RWPE1 (cell line): ENCODE measurements at places on chromosomes 3 and 15.

DNA sequence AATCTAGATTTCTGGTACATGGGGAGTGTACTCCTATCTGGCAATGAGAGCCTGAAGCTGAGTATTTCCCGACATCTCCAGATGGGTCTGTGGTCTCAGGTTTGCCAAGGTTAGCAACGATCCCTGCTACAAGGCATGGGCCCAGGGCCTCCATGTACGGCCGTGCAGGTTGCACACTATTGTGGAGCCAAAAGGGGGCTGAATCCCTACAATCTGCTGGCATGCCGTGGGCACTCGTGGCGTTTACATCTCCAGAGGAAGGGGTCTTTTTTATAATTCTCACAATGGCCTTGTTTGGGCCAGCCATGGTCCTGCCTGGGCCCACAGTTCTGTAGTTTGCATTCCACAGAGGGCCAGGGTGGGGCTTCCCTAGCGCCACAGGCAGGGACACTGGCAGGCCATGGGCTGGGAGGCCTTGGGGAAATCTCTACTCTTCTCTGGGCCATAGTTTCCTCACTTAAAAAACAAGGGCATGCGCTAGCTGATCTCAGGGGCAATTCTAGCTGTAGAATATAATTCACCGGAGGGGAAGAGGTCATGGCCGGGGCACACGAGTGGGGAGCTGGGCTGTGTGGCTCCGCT is 68.9 kb upstream of the TLE3 start:
- no peak for DNase-seq

DNA sequence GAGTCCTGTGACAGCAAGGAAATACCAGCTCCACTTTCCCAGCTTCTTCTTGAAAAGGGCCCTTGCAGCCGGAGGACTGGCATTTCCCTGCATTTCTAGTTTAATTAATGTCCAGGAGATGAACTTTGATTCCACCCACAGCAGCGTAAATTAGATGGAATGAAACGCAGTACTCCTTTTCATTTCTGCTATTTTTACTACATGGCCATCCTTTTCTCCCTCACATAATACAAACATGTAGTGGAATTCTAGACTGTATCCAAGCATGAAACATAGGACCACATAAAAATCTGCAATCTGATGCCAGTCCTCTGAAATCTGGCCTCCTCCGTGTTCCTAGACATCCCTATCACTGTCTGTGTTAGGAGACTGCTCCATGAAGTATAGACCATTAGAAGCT is 403.2 kb downstream of the NR2F2 start:
- DNase-seq: no peak

DNA sequence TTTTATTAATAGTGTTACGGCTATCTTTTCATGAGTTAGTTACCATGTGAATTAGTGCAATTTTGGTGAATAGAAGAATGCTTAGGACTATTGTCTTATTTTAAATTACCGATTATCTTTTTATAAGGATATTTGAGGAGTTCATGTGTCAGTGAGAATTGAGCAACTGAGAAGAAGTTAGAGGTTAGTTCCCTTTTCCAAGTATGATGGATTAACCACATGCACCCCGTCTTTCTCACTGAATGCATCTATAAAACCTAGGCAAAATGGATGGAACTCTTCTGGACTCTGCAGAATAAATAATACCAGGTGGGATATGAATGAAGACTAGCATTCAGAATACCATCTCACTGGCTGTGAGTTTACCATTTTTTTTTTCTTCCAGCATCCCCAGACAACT is 74.3 kb downstream of the TCF12 start:
- no peak for DNase-seq

DNA sequence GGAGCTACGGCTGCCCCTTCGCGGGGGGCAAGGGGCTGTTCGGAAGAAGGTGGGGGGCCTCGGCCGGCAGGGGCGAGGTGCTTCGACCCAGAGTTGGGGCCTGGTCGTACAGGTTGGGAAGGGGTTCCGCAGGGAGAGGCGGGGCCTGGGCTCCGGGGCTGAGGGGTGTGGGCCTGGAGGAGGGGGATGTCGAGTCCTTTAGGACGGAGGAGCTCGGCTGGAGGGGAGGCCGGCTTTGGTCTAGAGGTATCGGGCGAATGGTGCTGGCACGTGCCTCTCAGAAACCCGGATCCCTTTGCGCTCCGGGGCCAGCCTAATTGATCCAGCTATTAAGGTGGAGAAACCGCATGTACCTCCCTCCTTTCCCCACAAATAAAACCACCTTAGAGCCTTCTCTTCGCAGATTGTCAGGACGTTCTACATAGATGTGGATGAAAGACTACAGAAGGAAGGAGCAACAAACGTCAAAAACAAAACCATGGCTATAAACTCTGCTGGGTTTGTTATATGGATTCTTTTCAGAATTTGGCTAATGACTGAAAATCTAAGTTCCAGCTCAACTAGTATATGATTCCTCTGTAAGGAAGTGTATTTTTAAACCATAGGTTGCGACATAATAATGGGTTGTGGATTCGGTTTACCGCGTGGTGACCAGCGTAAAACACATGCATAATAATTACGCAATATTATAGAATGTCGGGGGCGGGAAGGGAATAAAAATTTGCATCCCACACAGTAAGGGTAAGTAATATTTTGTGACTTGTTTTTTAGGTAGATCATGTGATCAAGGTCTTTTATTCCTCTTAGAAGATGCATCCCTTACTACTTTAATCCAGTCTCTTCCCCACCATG is 644 bp upstream of the NGLY1 start:
- peak; percentile 18 for DNase-seq

GRCh38 chr3:153379516-153379915 is 217.5 kb downstream of the RAP2B start:
- DNase-seq: no peak

GRCh38 chr3:48428572-48429316 is 1.1 kb downstream of the PLXNB1 start:
- no peak for DNase-seq

- no peak for DNase-seq
Measured at GRCh38 chr3:14577897-14578296, 37.8 kb upstream of the GRIP2 start.

DNA sequence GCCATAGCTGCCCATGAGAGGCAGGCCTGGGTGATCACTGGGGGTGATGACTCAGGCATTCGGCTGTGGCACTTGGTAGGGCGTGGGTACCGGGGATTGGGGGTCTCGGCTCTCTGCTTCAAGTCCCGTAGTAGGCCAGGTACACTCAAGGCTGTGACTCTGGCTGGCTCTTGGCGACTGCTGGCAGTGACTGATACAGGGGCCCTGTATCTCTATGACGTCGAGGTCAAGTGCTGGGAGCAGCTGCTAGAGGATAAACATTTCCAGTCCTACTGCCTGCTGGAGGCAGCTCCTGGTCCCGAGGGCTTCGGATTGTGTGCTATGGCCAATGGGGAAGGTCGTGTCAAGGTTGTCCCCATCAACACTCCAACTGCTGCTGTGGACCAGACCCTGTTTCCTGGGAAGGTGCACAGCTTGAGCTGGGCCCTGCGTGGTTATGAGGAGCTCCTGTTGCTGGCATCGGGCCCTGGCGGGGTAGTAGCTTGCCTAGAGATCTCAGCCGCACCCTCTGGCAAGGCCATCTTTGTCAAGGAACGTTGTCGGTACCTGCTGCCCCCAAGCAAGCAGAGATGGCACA is 5.3 kb downstream of the WDR6 start:
- no peak for DNase-seq

- peak; percentile 83 for DNase-seq
Measured at GRCh38 chr3:4986782-4987537, 7.7 kb downstream of the BHLHE40 start.

DNA sequence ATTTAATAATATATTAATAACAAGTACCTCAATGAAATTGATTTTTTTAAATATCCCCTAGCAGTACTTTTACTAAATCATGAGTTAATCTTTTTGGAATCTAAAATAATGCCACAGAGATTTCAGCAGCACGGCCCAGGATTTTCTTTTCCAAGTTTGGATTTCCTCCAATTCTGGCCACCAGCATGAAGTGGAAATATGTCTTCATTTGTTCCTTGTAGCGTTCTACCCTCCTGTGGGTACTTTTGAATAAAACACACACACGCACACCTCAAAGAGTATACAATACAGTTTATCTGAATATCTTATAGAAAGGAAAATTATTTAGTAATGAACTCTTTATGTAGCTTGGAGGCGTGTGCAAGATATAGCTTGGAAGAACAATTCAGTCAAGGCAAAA is 125.1 kb upstream of the STT3B start:
- no peak for DNase-seq

DNA sequence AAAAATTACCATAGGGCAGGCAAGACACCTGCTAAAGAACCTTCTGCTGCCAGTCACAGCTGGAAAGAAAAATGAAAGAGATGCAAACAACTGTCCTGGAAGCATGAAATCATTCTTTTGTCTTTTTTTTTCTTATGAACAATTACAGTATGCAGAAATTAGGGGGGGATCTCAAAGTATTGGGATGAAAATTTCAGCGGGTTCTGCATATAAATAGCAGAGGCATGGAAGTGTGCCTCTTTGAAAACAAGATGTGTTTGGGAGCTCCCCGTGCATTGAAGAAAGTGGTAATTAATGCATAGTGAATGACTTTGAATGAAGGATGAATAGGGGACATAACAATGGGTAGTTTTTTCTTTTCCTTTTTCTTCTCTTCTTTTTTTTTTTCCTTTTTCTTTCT is 431.2 kb downstream of the SOX2 start:
- no peak for DNase-seq

DNA sequence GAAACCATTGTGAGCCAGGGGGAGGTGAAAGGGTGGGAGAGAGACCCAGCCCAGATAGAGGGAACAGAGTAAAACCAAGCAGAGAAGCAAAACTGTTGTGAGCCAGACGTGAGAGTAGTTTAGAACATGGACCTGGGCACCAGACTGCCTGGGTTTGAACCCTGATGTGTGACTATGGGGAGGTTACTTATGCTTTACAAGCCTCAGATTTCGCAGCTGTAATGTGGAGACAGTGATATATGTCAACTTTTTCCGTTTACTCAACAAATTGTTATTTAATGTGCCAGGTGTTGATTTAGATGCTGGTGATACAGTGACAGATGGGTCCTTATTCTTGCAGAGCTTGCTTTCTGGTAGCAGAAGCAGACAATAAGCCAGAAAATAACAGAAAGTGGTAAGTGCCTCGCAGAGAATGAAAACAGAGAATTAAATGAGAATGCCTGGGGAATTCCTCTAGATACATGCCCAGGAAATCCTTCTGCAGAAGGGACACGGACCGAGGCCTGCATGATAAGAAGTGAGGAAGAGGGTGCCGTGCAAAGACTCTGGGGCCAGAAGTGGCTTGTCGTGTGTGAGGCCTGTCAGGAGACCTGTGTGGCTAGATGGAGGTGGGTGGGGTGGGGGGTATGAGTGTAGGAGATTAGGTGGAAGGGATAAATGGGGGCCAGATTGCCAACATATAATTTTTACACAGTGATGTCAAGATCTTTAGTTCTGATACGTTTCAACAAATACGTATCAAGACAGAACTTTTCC is 15.0 kb downstream of the KAT2B start:
- DNase-seq: no peak

DNA sequence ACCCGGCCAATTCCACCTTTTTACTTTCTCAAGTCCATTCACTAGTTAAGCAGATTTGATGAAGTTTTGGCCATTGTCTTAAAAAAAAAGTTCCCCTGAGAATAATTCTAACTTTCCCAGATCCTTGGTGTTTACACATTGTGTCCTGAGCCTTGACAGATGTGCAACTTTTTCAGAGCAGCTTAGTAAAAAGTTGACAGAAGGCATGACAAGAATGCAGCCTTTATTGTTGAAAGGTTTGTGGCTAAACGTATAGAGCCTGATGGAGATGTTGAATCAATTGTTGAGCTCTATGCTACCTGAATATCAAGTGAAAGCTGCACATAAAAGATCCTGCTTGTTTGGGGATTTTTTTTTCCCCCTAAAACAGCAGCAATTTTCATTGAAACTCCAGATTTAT is 75.3 kb upstream of the CMTM7 start:
- no peak for DNase-seq

DNA sequence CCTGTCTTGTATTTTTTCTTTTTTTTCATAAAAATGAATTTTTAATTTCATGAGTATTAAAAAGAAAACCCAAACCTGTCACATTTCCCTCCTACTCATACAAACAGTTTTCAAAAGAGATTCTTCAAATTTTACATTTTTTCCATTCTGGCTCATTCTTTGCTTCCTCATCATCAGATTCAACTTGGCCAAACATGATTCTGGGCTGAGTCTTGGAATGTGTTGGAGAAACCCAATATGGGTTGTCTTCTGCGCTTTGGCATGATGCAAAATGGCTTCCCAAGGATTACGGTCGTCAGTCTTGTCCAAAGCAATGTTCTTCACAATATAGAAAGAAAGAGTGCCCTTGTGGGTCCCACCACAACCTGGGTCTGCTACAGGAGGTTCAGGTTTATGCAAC is 12.4 kb upstream of the TM4SF4 start:
- DNase-seq: no peak

GRCh38 chr15:38320181-38320580 is 67.5 kb downstream of the SPRED1 start:
- DNase-seq: no peak

DNA sequence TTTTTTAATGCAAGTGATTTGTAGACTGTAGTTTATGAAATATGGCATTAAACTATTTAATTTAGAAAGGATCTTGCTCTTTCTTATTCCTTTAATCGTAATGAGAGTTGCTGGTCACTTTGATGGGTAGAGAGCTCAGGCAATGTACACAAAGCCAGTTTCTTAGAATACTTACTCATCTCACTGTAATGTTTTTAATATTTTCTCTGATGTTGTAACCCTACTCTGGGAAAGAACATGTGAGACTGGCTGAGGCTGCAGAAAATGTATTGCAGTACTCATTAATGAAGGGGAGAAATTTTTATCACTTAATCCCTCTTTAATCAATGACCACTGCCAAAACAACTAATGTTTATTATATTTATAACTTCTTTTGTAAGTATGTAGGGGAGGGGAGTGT is 479.4 kb upstream of the KCNMB2 start:
- no peak for DNase-seq

GRCh38 chr3:51224843-51225242 is 160.2 kb upstream of the MANF start:
- DNase-seq: no peak

- DNase-seq: no peak
Measured at GRCh38 chr3:29373131-29373680, 92.3 kb downstream of the RBMS3 start.

DNA sequence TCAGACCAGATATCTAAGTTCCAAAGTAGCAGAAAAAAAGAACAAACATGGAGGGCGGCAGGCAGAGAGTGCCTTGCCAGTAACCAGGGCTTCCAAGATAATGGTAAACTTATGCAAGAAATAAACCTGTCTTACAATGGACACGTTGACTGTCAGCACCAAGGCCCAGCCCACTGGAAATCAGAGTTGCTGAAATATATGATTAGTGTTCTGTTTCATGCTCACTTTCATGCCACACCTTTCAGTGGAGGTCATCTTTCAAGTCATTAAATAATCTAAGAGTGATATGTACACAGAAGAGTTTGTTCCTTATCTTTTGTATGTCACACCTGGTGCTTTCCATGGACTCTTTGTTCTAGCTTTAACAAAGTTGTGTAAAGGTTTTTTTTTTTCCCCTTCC is 358.1 kb downstream of the MECOM start:
- no peak for DNase-seq

DNA sequence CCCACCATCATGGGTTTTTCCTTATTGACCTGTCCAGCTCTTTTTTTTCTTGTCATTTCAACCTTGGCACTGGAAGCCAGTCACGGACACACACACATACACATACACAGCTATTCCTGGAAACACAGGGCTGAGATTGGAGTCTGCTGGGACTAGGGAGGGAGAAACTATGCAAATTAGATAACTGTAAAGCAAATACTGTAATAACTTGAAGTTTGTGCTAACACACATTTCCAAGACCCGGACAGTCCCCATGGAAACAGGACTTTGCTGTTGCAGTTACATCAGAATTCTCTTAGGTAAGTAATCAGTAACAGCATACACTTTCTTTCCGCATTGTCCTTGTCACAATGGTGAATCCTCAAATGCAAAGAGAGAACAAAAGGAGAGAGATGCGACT is 304.4 kb downstream of the KBTBD8 start:
- no peak for DNase-seq
